ENCODE measurements at places on chromosomes 13 and 19.
A peak's percentile ranks its signal among the peaks of the same experiment; 100 is the strongest.

DNA sequence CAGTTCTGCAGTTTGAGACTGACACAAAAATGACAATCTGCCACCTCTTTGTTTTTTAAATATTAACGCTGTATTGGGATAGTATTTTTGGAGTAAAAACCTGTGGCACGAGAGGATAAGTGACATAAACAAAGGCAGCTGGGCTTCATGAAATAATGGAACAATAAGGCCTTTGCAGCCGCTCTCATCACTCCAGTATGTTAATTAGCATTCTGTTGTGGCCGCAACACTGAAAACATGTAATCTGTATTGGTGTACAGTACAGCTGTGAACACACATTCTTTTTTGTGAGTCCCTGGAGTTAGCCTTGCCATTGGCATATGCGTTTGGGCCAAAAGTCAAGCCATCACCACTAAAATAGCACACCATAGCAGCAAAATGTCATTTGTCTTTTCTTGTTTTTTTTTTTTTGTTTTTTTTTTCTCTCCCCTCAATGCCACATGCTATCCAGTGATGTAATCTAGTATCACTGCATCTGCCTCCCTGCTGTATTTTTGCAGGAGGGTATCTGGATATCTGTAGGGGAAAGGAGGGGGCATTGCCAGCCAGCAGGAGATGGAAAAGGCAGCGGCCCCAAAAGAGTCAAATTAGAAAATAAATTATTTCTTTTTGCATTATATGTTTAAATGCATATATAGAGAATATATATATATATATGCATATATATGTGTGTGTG, 885 bp upstream of the ZNF536 start:
- no peak for DNase-seq

DNA sequence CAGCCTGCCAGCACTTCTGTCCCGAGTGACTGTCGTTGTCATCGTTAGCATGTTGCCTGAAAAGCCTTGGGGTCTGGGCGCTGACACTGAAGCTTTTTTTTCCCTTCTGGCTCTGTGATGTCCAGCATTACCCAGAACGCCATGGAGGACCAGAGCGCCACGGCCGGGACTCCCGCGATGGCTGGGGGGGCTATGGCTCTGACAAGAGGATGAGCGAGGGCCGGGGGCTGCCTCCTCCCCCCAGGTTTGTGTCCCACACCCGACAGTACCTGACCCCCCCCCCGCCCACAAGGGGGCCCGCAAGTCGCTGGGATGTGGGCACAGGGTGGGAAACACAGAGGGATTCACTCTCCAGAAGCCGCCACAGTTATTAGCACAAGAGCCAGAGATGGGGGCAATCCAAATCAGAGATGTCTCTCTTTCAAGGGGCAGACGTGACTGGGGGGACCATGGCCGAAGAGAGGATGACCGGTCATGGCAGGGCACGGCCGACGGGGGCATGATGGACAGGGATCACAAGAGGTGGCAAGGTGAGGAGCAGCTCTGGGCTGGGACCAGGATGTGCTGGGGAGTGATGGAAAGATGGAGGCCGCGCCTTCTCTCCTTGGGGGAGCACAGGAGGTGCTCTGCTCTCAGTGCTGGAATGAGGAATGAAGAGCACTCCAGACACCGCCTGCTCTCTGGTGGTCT, 13.2 kb downstream of the MICOS13 start:
- no peak for DNase-seq

- no peak for DNase-seq
Observed at GRCh38 chr13:43401361-43401760, 378.0 kb downstream of the DNAJC15 start.

DNA sequence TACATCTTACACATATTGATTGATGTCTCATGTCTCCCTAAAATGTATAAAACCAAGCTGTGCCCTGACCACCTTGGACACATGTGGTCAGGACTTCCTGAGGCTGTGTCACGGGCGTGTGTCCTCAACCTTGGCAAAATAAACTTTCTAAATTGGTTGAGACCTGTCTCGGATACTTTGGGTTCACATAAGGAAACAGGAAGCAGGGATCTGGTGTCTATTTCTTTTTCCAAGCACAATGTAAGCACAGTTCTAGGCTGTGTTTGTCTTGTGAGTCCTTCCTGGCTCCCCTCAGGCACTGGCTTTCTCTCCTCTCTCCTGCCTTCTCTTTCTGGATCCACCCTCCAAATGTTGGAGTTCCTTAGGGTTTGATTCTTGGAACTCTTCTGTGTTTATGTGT, 27.6 kb upstream of the TPT1 start:
- no peak for DNase-seq

DNA sequence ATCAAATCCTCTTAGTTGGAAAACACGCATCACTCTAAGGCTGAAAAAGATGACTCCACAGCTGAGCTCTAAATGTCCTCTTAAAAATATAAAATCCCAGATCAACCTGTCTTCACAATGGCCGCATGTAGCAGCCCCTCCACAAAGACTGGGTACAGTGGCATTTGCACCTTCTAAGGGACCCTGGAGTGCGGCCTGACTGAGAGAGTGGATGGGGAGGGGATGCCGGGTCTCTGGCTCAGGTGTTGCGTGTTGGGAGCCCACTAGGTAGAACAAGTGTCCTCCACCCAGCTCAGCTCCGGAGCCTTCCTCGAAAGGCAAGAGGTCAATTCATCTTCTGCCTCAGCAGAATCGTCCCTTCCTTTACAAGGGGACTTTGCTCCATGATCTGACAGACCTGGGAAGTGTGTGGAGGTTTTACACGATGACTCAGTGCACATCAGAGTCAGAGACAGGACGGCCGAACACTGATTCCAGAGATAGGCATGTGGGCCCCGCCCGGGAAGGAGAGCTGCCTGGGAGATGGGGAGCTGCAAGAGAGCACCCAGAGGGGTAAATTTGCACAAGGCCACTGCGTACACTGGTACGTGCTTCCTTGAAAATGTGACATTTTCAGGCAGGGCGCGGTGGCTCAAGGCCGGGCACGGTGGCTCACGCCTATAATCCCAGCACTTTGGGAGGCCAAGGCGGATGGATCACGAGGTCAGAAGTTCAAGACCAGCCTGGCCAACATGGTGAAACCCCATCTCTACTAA, 23.5 kb upstream of the SLC15A1 start:
- no peak for DNase-seq

GRCh38 chr13:80215368-80215767, 125.6 kb downstream of the SPRY2 start:
- no peak for DNase-seq

GRCh38 chr13:29943686-29944085, 93.3 kb upstream of the UBL3 start:
- no peak for DNase-seq

GRCh38 chr19:53076984-53077383, 26.2 kb downstream of the ZNF160 start:
- peak; percentile 31 for DNase-seq

- DNase-seq: no peak
Observed at GRCh38 chr13:64165826-64166225, 2750.2 kb upstream of the PCDH20 start.

GRCh38 chr13:60758637-60759036, 361.6 kb downstream of the TDRD3 start:
- DNase-seq: no peak

- no peak for DNase-seq
Observed at GRCh38 chr13:103762523-103762922, 696.3 kb upstream of the SLC10A2 start.

DNA sequence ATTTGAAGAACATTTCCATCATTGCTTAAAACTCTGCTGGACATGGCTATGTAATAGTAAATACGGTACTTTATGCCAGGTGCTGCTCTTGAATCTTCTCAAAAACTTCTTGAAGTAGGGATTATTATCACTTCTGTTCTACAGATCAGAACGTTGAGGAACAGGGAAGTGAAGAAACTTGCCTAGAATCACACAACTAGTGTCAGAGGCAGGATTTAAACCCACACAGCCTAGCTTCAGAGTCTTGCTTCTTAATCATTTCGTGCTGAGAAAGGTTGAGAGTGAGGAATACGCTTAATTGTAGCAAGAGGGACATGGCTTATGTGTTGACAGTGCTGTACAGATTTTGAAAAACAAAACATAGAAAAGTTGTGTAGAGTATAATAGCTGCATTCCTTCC, 13.5 kb downstream of the TM9SF2 start:
- DNase-seq: no peak

DNA sequence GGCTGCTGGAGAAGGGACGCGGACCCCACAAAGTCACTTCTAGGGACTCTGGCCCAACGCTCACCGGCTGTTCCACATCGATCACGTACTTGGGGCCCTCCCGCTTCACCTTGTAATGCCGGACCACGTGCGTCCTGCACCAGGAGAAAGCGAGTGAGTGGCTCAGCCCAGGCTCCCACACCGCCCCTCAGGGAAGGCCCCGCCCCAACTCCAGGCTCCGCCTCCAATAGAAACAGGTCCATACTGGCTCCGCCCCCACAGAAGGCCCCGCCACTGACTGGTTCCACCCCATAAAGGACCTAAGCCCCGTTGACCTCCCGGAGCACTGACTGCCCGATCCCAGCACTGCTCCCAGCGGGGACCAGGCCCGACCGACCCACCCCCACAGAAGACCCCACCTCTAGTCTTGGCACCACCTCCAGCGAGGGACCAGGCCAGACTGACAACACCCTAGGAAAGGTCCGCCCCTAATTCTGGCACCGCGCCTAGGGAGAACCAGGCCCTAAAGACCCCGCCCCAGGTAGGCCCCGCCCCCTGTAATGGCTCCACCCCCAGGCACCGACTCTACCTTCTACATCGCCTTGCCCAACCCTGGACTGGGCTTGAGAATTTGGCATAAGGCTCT, 11.3 kb downstream of the STAP2 start:
- no peak for DNase-seq

DNA sequence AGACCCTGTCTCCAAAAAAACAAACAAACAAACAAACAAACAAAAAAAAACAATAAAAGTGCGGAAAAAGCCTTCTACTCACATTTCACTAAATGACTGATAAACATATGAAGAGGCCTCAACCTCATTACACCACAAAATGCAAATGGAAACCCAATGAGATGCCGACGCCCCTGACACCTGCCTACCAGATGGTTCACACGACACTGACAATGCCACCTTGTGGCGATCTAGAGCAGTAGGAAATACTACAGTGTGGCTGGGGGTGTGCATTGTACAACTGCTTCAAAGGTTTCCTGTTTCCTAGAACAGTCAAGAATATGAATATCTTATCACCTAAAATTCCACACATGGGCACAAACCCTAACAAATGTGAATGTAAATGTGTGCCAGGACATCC, 14.0 kb downstream of the SCGB2B2 start:
- no peak for DNase-seq

DNA sequence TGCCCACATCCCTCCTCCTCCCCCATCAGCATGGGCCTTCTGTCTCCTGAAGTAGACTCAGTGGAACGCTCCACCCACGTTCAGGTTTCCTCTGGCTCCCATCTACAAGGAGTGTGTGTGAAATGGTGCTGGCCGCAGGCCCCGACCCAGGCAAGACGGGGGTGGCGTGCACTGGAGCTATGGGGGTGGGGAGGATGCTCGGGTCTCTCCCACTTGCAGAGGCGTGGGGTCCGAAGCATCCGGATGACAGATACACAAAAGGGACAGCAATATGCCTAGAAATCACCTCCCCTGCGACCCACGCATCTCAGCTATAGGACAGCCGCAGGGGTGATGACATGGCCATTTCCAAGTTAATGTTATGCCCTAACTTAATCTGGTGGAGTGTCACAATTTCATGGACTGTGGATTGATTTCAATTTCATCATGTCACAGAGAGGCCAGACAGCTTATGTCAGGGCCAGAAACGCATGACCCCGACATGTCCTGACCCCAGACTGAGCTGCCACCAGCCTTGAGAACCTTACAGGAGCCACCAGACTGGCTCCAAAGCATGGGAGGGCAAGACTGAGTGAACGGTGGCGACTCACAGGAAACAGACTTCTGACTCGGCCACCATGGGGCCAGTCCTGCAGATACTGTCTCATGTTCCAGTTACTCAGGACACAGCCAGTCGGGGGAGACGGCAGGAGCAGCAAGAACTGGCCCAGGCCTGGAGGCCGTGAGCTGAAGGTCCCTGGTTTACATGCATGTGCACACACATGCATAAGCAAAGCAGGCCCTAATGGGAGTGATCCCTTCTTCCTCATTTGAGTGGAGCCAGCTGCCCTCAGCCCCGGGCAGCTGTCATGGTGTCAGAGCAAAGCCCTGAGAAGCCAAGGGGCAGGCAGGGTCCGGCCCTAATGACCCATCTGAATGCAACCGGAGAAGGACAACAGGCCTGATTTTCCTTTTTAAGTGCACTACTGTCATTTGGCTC, 82.2 kb downstream of the SLC7A1 start:
- DNase-seq: no peak

DNA sequence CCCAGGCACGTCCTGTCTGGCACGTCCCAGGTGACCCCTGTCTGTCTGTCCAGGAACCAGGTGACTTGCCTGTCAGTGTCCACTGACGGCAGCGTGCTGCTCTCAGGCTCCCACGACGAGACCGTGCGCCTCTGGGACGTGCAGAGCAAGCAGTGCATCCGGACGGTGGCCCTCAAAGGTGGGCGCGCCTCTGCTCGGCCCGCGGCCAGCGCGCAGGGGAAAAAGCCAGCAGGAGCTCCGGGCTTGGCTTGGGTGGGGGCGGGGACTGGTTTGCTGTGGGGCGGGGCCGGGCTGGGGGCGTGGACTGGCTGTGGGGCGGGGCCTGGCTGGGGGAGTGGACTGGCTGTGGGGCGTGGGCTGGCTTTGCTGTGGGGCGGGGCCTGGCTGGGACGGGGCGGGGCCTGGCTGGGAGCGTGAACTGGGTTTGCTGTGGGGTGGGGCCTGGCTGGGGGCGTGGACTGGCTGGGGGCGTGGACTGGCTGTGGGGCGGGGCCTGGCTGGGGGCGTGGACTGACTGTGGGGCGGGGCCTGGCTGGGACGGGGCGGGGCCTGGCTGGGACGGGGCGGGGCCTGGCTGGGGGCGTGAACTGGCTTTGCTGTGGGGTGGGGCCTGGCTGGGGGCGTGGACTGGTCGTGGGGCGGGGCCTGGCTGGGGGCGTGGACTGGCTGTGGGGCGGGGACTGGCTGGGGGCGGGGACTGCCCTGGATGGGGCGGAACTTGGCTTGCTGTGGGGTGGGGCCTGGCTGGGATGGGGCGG, 7.2 kb downstream of the WDR18 start:
- no peak for DNase-seq
